Lower lobe of right lung (tissue), 2 donors: ENCODE measurements at places on chromosomes 5 and 9.

GRCh38 chr9:2623288-2624050, 1.9 kb downstream of the VLDLR start:
- peak; percentile 80 for DNase-seq

GRCh38 chr5:134517553-134517952, 7.9 kb upstream of the JADE2 start:
- DNase-seq = no peak

GRCh38 chr5:159430361-159431012, 100.2 kb upstream of the IL12B start:
- DNase-seq = no peak

GRCh38 chr9:126543490-126543889, 70.2 kb upstream of the LMX1B start:
- no peak for DNase-seq

DNA sequence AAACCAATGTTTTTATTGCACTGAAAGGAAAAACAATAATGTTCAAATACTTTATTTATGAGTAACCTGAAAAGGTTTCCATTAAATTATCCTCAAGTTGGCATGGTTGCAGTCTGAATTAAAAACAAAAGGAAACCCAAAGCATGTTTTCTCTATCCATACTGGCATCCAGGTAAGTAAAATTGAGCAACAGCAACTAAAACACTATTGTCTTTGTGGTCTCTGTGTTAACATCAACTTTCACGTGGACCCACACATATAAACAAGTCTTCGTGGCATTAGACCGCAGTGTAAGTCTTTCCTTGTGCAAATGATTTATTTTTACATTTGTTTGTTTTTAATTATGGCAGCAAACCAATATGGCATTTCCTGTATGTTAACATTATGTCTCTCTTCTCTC, 757.6 kb downstream of the SEMA5A start:
- DNase-seq = no peak
